ENCODE measurements at places on chromosomes 2 and 18. TPM values are rescaled to one million over a fixed set of nuclear protein-coding genes. Genes with fewer than 3 reads are reported as not detected.

DNA sequence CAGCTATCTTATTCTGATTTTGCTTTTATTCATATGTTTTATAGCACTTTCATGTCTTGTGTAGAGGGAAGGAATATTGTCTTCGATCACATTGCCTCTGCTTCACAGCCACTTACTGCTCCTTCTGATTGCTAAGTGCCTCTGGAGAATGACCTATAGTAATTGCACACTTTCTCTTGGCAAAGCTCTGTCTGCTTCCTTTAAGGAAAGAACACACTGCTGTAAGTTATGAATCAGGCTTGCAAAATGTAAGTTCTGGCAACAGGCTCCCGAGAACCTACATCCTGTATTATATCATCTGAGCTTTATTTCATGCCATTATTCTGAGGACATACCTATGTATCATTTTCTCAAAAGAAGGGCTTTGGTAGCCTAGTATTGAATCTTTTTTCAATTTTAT is 170.7 kb downstream of the ZNF804A start:
- DNase-seq, result no peak

DNA sequence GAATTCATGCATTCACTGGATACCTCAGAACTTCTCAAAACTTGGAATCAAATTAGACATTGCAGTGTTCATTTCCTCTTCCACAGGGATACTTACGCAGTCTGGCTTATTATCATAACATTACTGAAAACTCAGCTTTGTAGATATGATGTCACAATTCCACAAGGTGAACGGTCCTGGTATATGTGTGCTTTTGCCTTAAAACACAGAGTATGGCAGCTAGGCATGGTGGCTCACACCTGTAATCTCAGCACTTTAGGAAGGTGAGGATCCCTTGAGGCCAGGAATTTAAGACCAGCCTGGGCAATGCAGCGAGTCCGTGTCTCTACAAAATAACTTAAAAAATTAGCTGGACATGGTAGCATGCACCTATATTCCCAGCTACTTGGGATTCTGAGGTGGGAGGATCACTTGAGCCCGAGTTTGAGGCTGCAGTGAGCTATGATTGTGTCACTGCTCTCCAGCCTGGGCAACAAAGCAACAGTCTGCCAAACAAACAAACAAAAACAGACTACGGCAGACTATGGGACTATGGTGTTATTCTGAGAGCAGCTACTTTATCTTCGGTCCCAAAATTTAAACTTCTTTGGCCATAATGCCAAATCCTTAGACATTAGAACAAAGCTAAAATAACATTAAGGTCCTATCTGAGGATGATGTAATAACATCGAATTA is 1191.9 kb upstream of the SLC39A10 start:
- peak; percentile 68 for DNase-seq

- no peak for DNase-seq
Observed at GRCh38 chr2:142140434-142140845, 9.6 kb upstream of the LRP1B start.

Gene SPDYA
- total RNA-seq, result 1.9 TPM

- DNase-seq, result no peak
Observed at GRCh38 chr2:96788442-96789244, 27.4 kb upstream of the CNNM3 start.

All from activated CD4-positive, alpha-beta T cell treated with anti-CD3 and anti-CD28 coated beads, Interleukin-2, amount 10 ng/mL, durations not matched to agents 24 days and 14 days (primary cell).